Osteocyte (in vitro differentiated cells): ENCODE measurements at places on chromosomes 11 and 22. TPM values are rescaled to one million over a fixed set of nuclear protein-coding genes. Genes with fewer than 3 reads are reported as not detected.

The MAJIN gene
- total RNA-seq: not detected in 2 replicates

The OLFML1 gene
- total RNA-seq: 59.7 and 66.6 TPM in 2 replicates

DNA sequence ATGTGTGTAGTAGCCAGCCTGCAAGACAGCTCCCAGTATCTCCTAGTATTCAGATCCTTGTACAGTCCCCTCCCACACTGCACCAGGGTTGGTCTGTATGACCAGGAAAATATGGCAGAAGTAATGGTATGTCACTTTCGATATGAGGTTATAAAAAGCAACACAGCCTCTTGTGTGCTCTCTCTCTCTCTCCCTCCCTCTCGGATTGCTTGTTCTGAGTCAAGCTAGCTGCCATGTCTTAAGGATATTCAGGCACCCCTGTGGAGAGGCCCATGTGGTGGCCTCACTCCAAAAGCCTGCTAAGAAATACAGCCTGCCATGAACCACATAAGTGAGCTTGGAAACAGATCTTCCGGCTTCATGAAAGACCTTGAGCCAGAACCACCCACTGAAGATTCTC, 25.4 kb downstream of the FXYD6 start:
- H3K4me3 ChIP-seq: no peak overlapping the region
- H3K27ac ChIP-seq: no peak overlapping the region
- peaks cover 24% of the 10 kb centered on the region for H3K27me3 ChIP-seq
- DNase-seq: no peak

DNA sequence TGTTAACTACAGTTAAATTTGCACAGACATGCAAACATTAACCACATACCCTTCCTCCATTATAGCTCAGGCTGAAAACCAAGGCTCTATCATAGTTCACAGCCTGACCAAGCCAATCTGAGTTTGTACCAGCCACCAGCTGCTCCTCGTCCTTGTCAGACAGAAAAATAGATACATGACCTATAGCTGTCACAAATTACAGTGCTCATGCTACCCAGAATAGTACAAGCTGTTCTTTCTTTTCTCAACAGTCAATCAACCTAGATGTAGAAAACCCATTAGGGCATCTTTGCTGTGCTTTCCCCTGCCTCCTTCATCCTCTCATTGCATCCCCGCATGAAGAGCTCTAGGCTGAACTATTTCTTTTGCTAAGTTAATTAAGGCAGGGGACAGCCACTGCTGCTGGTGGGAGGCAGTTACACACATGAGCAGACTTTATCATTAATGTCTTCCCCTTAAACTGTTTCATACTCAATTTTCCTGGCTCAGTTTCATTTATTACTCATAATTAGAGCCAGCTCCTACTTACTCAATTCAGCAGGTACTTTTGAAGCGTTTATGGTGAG, 148.3 kb downstream of the TRPC6 start:
- H3K36me3 ChIP-seq: no peaks in the 10 kb centered on the region
- no peak overlapping the region for H3K4me3 ChIP-seq
- no peaks in the 10 kb centered on the region for H3K27me3 ChIP-seq
- no peak overlapping the region for H3K27ac ChIP-seq

GRCh38 chr22:46780453-46780852, 18.0 kb downstream of the TBC1D22A start:
- DNase-seq: no peak
- H3K27me3 ChIP-seq: no peaks in the 10 kb centered on the region
- H3K4me1 ChIP-seq: peaks cover 8% of the 10 kb centered on the region
- H3K36me3 ChIP-seq: peaks cover under 1% of the 10 kb centered on the region
- no peak overlapping the region for H3K4me3 ChIP-seq
- no peak overlapping the region for H3K27ac ChIP-seq
